ENCODE measurements at places on chromosomes 7 and 10.

DNA sequence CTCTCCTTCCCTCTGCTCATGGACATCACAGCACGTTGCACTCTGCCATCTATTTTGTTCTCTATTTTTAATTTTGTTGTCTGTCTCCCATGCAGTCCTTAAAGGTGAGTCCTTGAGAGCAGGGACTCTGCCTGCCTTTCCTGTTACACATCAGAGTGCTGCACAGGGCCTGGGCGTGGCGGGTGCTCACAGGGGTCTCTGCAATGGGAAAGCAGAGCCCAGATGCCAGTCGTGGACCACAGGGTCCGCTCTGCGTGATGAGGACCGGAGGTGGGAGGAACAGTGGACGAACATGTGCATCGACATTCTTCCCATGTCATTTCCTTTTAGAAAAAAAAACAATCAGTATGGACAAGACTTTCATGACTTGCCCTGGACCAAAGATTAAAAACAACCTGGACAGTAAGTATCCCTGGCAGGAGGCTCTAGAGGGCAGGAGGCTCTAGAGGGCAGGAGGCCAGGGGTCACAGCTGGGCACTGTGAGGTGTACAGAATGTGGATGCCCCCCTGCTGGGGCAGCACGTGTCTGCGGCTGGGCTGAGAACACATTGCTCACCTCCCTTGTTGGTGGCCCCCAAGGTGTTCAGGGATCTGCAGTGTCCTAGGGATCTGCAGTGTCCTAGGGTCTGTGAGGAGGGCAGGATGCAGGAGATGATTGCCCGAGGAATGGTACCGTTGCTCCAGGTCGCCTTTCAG is 29.6 kb upstream of the ZNF488 start:
- no peak for DNase-seq

- DNase-seq, result no peak
These were observed 1.7 kb downstream of the HYCC1 start for GRCh38 chr7:23012186-23012585.

DNA sequence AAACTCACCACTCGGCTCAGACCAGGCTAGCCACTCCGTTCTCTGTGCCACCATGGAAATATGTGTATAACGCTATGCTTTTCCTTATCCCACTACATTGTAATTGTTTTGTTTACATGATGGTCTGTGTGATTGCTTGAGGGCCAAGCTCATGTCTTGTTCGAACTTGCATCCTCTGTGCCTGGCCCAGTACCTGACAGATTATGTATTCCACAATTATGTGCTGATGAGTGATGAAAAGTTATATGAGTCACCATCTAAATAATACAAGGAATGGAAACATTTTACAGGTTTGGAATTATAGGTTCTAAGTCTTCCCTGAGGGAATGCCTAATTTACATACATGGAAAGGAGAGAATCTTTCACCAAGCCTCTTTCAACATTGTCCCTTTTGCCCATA is 137.4 kb downstream of the C7orf25 start:
- no peak for DNase-seq

- DNase-seq, result no peak
These were observed 43.0 kb downstream of the ELMO1 start for GRCh38 chr7:37405603-37406122.

GRCh38 chr10:88074971-88075370 is 211.5 kb downstream of the PTEN start:
- DNase-seq, result no peak

- DNase-seq, result no peak
These were observed 598 bp upstream of the ZEB1 start for GRCh38 chr10:31318382-31318853.

DNA sequence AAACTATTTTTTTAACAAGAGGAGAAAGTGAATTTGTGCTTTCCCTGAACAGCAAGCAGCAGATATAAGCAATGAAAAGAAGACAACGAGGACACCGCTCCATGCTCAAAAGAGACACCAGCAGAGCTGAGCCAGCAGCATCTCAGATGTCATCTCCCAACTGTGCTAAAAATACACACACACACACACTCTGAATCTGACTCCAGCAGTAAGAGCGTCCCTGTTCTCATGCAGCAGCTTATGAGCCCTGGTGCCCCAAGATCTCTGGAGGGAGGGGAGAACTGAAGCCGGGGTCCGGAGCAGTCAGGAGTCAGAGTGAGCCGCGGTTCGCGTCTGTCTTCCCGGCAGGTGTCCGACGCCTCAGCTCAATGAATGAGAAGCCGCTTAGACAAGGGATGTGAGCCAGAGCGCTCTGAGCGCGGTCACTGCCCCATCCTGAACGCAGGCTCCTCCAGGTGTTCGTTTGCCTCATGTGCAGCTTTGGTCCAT is 49.2 kb downstream of the SVIL start:
- no peak for DNase-seq

DNA sequence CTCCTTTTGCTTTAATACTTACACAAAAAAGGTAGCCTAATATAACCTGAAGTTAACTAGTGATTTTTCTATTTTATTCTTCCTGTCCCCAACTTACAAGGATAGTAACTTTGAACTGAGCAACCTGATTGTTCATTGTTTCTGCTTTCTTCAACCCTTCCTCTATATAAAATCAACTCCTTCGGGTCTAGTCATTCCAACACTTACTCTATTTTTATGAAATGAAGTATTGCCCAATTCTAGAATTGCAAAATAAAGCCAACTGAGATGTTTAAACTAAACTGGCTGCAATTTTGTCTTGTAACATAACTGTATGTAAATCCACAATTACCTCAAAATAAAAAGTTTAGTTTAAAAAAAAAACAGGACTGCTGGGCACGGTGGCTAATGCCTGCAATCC is 20.3 kb upstream of the DNA2 start:
- no peak for DNase-seq

- no peak for DNase-seq
These were observed 62.5 kb downstream of the ABCB4 start for GRCh38 chr7:87413029-87413428.

DNA sequence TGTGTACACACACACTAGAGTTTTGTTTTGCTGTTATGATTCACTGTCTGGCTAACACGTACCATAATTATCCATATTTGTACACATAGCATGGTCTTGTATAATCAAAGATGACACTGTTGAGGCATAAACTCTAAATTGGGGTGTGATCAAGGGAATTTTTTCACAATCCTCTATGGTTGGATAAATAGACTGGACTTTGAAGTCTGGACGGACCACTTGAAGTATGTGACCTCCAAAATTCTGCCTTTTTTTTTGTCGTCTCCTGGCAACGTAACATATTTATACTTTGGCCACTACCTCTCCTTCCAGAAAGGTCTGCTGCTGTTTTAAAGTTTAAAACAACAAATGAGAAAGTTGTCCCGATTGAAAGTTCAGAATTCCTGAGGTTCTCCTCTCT is 193.4 kb downstream of the CACNB2 start:
- DNase-seq, result no peak

- DNase-seq, result no peak
These were observed 65.2 kb upstream of the TM9SF3 start for GRCh38 chr10:96651998-96652431.

- no peak for DNase-seq
These were observed 31.3 kb downstream of the KIN start for GRCh38 chr10:7756360-7756992.

GRCh38 chr10:71739358-71739900 is 19.9 kb upstream of the C10orf105 start:
- DNase-seq, result no peak

- no peak for DNase-seq
These were observed 226.5 kb upstream of the TMEM72 start for GRCh38 chr10:44684661-44685060.

- no peak for DNase-seq
These were observed 28.4 kb downstream of the BMPER start for GRCh38 chr7:33933611-33934281.

- DNase-seq, result no peak
These were observed 39.3 kb upstream of the NEBL start for GRCh38 chr10:20936396-20936795.

GRCh38 chr10:101233863-101234262 is 4.6 kb upstream of the LBX1 start:
- no peak for DNase-seq

GRCh38 chr7:36117203-36117840 is 35.7 kb upstream of the EEPD1 start:
- no peak for DNase-seq

DNA sequence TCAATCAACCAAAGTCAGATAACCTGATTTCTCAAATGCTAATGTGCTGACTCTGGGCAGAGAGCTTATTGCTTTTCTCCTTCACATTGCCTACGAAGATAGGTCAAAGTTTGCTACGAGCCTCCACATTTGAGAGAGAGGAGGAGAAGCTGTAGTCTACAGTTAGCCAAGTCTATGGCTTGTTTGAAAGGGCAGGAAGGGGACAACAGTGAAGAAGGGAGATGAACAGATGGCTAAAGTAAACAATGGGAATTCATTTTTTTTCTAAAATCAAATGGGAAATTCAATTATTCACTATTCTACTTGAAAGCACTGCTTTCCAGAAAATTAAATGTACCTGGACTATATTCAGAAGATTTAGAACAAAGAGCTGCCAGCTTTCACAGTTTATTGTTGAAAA is 126.7 kb upstream of the C1QL3 start:
- DNase-seq, result no peak

DNA sequence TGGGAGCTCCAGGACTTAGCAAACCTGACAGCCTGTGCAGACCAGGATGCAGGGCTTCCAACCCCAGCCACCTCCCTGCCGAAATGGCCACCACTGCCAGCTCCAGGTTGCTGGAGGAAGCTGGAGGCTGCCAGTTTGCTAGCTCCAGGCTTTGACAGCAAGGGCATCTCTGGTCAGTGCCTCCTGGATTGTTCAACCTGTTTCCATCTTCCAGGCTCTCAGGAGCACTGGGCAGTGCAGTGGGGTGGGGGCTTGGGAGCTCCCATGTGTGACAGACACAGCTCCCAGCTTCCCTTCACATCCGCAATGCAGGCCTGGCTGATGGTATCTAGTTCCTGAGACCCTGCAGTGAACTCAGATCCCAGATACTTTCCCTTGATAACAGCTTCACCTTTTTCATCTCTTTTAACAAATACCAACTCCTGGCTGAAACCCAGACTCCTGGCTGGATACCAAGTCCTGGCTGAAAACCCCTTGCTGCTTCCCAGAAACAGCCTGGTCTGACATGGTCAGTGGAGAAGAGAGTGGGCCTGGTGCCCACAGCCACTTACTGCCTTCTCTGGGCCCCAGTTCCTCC is 20.8 kb upstream of the RET start:
- DNase-seq, result peak; percentile 24

DNA sequence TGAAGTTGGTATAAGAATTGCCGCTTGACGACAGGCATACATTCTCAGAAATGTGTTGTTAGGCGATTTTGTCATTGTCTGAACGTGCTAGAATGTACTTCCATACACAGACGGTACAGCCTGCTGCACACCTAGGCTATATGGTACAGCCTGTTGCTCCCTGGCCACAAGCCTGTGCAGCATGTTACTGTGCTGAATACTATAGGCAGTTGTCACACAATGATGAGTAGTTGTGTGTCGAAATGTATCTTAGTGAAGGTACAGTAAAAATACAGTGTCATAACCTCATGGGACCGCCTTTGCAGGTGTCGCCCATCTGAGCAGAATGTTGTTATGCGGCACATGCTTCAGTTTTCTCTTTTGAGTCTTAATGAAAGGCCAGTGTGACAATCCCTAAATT is 66.5 kb downstream of the SHH start:
- DNase-seq, result no peak

- DNase-seq, result no peak
These were observed 320.5 kb downstream of the DGKB start for GRCh38 chr7:14582010-14582409.

GRCh38 chr7:93055543-93056107 is 62.2 kb downstream of the SAMD9 start:
- no peak for DNase-seq

- no peak for DNase-seq
These were observed 88.9 kb upstream of the SHH start for GRCh38 chr7:155901176-155901575.

DNA sequence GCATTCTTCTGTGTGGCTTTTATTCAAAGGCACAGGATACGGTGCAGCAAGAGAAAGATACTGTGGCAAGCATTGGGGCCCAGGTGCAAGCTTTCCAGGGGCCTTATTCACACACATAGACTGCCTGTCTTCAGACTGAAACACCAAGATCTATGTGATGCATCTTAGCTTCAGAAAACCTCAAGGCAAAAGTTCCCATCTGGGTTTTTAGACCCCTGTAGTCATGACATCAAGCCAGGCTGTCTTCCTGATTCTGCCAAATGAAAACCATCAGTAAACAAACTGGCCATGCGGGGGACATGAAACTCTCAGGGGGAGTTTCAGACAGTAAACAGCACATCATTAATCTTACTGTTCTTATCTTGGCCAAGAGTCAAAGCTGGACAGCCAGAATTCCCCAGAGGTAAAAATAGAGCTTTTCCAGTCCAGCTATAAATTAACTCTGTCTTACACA is 9.8 kb downstream of the AGBL3 start:
- DNase-seq, result no peak

GRCh38 chr10:118666350-118666749 is 70.9 kb upstream of the PRLHR start:
- no peak for DNase-seq

DNA sequence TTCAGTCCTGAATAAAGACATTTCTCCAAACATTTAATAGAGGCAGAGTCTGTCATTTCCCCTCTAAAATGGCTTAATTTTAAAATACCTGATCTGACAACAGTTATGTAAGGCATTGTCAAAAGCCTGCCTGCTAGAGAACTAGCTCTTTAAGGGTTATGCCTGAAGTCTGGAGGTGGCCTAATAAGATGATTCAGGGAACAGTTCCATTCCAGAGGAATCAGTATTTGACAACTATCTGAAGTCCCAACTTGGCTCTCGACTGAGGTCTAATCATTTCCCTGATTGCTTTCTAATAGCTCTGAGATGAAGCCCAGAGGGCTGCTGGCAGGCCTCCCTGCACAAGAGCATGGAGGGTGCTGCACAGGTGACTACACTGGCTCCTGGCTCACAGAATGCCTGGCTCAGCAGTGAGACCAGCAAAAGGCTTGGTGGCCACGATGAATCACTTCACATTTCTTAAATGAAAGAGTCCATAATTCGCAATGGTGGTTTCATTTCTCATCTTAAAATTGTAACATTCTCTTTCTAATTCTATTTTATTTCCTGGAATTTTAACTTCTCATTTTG is 509.6 kb upstream of the POM121L12 start:
- DNase-seq, result no peak

- DNase-seq, result no peak
These were observed 24.3 kb upstream of the FOXK1 start for GRCh38 chr7:4657640-4658417.

- DNase-seq, result no peak
These were observed 925.1 kb upstream of the CELF2 start for GRCh38 chr10:10092581-10092980.

- DNase-seq, result no peak
These were observed 573.0 kb upstream of the PCDH15 start for GRCh38 chr10:55374060-55374459.

DNA sequence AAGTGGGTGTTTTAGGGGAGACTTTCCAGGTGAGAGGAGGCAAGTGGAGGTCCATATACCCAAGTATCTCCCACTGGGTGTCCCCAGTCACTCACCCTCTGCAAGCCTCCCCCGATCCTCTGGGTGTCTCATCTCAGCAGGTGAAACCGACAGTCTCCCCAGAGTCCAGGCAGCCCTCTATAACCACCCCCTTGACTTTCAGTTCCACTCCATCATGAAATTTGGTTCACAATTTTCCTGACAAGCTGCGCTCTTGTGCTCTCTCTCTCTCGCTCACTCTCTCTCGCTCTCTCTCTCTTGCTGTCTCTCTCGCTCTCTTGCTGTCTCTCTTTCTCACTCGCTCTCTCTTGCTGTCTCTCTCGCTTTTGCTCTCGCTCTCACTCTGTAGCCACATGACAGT is 8.1 kb upstream of the RABGEF1 start:
- DNase-seq, result no peak

GRCh38 chr10:133335246-133336117 is 1.2 kb downstream of the CALY start:
- peak; percentile 58 for DNase-seq

- no peak for DNase-seq
These were observed 305.4 kb upstream of the PODXL start for GRCh38 chr7:131861620-131862346.

Measured in lower lobe of right lung (tissue), 2 donors.